IPS-NIHi11 (cell line): ENCODE measurements at places on chromosomes 7 and 10.

DNA sequence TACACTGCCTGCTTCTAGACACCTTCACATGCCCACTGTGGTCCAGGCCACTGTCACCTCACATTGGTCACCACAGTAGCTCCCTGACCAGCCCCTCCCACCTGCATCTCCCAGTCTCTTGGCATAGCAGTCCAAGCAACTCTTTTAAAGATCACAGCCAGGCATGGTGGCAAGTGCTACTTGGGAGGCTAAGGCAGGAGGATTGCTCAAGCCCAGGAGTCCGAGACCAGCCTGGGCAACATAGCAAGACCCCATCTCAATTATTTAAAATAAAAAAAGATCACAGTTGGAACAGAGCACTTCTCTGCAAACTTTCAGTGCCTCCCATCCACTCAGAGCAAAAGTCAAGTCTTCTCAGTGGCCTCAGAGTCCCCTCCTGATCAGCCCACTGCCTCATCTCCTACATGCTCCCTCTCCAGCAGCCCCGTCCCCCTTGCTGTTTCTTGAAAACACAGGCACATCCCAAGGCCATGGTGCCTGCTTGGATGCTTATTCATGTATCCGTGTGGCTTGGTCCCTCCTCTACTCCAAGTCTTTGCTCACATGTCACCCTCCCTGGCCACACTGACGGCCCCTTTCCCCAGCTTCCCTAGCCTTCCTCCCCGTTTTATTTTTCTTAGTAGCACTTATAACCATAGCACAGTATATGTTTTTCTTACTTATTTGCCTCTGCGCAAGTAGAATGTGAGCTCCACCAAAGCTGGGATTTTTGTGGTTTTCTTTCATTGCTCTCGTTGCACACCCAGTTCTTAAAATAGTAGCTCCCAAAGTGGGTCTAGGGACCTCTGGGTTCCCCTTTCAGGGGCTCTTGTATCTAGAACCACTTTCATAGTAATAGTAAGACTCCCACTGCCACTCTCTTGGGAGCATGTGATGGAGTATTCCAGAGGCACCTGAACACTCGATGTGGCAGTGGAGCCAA lies 19.5 kb downstream of the TSPAN15 start:
- DNase-seq, result no peak

- DNase-seq, result no peak
Measured at GRCh38 chr7:96671854-96672253, 37.8 kb downstream of the SEM1 start.

GRCh38 chr10:42755028-42755451 lies 27.6 kb upstream of the BMS1 start:
- peak; percentile 65 for DNase-seq

GRCh38 chr7:952548-953441 lies 1.7 kb downstream of the ADAP1 start:
- peak; percentile 11 for DNase-seq

- no peak for DNase-seq
Measured at GRCh38 chr10:129851941-129852640, 112.0 kb downstream of the EBF3 start.

- no peak for DNase-seq
Measured at GRCh38 chr10:663466-663751, 26.1 kb downstream of the DIP2C start.

DNA sequence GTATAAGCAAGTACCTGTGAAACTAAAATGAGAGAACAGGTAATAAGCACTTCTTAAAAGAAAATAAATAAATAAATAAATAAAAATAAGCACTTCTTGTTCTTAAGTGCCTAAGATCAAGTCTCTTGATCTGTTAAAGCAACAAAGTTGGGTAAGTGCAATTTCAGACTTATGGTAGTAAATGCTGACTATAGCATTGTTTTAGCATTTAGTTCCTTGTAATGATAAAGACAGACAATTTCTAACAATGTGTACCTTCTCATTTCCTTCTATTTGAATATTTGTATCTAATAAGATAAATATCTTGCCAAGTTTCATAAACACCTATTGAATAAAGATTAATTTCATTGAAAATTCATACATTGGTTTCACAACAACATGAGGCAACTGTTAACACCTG lies 87.4 kb downstream of the GALNT11 start:
- DNase-seq, result no peak

GRCh38 chr10:74121368-74121767 lies 29.3 kb downstream of the AP3M1 start:
- no peak for DNase-seq

DNA sequence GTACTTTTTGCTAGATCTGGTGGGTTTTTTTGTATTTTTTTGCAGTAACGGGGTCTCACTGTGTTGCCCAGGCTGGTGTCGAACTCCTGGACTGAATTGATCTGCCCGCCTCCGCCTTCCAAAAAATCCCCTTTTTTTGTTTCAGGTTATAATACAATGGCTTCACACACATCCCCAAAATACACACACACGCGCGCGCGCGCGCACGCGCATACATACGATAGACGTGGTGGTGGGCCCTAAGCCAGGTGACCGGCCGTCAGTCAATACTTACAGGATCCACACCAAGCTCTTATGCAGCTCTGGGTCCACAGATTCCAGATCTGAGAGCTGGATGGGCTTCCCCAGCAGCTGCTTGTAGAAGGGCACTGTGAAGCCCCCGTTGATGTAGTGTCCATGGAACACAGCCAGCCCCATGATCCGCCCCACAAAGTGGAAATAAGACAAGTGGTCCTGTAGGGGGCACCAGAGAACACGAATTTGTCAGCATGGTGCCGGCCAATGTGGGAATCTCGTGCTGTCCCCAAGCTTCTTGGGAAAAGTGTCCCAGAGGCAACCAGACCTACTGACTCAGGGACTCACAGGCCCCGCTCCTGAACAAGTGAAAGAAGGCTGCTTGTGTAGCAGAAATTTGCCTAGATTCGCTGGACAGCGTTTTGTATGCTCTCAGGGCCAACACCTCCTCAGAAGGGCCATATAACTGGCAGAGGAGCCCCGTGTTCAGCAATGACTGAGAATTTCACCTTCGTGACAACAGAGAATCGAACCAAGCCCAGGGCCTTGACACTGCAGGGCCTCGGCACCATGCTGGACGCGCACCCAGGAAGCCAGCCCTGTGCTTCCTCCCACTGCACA lies 103.6 kb downstream of the SMURF1 start:
- DNase-seq, result peak; percentile 93

DNA sequence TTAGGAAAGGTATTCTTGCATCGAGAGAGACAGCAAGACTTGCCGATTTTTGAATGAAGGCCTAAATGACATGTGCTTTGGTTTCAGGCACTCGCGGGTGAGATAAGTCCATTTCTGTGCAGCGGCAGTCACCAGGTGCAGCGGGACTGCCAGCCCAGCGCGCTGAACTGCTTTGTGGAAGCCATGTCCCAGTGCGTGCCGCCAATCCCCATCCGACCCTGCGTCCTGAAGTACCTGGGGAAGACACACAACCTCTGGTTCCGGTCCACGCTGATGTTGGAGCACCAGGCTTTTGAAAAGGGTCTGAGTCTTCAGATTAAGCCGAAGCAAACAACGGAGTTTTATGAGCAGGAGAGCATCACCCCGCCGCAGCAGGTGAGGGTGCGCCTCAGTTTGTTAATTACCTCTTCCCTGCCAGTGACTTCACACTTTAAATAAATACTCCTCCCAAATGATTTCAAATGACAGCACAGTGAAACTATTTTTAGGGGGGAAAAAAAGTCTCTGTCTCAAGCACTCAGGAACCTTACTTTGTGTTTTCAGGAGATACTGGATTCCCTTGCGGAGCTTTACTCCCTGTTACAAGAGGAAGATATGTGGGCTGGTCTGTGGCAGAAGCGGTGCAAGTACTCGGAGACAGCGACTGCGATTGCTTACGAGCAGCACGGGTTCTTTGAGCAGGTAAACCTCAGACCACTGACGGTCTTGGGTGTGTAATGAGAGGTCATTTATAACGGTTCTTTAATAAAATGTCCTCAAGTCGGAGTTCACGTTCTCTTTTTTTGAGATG lies 98.3 kb downstream of the TRRAP start:
- no peak for DNase-seq

DNA sequence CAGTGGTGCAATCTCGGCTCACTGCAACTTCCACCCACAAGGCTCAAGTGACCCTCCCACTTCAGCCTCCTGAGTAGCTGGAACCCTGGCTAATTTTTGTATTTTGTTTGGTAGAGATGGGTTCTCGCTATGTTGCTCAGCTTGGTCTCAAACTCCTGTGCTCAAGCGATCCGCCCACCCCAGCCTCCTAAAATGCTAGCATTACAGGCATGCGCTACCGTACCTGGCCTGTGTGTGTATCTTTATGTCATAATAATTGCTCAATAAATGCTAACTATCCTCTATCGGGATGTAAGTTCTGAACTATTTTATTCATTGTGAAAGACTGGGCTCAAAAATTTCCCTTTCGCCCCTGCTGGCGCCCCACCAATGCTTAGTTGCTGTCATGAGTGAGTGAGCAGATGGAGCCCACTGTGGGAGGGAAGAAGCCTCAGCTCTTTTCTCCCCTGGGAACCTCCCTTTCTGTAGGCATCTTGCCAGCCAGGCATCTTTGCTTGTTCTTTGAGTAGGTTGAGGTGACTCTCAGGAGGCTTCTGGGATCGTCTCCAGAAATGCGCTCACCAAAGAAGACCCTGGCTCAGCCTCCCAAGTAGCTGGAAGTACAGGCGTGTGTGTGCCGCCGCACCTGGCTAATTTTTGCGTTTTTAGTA lies 38.3 kb downstream of the CAMK1D start:
- DNase-seq, result no peak

GRCh38 chr10:122297583-122297982 lies 26.5 kb downstream of the BTBD16 start:
- DNase-seq, result no peak

DNA sequence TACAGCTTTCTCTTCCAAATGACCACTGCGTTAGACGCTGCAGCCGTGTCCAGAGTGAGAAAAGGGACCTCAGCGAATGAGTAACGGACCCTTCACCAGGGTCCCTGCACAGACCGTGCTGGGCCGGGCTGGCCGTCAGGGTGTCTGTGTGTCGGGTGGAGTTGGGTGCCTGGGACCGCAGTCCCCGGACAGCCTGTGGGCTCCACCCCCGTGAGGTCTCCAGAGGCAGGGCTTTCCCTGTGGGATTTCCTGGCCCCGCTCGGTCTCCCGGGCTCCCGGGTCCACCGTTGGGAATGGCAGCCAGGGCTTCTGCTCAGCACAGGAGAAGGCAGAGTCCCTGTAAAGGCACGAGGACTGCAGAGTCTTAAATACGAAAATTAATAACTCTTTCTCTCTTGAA lies 509.7 kb downstream of the TCERG1L start:
- DNase-seq, result no peak

- no peak for DNase-seq
Measured at GRCh38 chr7:157817433-157817832, 480.6 kb downstream of the DNAJB6 start.

GRCh38 chr10:21458126-21458871 lies 67.2 kb downstream of the SKIDA1 start:
- no peak for DNase-seq

DNA sequence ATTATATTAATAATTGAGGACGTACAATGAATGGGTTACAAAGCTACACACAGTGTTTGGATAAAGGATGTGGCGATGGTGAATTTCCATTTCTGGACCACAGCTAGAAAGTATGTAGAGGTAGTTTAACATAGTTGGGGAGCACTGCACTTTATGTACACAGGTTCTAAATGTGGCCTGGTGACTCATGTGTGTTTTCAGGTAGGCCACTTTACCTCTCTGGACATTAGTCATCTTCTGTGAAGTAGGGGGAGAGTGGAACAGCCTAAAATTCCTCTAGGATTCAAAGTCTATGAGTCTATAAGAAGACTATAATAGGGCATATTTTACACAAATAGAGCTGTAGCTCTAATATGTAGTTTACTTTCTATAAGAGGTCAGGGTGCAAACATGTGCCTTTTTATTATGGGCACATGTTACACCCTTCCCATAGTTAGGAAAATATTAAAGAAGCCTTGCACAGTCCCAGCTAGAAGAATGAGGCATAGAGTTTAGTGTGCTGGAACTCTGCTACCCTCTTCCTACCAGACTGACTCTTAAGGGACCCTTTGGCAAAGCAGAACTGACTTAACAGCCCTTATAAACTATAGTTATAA lies 594.9 kb downstream of the LRMDA start:
- DNase-seq, result no peak

DNA sequence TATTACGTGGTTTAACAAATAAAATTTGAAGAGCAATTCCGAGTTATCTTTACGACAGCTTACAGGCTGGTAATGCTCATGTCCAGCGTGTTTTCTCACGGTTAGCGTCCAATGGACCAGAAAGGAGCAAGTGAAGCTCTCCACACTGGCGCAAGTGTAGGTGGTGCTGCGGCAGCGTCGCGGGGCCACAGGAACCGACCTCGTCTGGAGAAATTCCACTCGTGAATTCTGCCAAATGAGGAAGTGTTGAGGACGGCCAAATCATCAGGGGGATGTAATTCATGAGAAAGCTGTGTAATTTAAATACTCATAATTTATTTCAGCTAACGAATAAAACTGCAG lies 350 bp upstream of the ZNF37A start:
- DNase-seq, result no peak

- no peak for DNase-seq
Measured at GRCh38 chr7:2040893-2041270, 191.9 kb downstream of the MAD1L1 start.

- DNase-seq, result peak; percentile 59
Measured at GRCh38 chr7:131591687-131592319, 35.4 kb upstream of the PODXL start.

DNA sequence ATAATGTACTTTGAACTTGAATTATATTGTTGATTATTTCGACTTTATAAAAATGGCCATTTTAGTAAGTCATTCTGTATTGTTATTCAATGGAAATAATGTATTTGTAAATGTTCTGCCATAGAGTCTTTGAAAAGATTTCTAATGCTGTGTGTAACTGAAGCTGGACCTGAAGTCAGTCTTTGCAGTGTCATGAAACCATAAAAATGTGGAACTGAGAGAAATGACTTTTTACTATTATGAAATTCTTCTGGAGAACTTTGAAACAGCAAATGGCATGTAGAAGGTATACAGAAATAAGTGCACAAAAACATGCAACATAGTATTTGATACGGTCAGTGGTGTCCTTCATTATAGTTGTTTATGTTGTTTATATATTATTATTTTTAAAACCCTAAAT lies 59.7 kb upstream of the ADRA2A start:
- no peak for DNase-seq

DNA sequence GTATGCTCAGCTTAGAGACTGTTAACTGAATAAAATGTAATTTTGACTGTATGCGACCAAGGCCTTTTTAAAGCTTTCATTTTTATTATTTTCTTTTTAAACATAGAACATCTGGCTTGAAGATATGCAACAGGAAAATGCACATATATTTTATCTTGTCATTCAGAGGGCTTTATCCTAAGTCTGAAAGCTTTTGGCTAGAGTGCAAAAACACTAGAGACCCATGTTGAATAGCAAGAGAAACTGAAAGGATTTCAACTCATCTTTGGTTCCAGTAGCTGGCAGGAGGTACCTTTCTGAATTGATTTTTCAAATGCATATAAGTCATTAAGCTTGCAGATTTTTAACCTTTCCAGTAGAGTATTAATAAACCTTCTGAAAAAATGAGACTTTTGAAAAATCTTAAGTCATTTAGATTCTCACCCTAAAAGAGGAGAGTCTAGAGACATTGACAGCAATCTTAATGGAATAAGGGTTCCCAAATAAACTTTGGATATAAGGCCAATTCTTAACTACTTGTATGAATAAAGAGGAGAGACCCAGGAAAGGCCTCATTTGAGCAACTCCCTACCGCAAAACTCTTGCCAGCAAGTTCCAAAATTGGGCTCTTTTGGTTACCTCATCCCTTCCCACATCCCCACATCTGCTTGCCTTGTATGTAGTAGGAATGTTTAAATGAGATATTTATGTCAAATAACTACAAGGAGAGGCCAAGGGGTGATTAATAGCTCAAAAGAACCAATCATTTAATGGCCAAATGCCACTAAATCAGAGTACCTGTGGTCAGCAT lies 454.4 kb downstream of the HTR7 start:
- DNase-seq, result no peak

- DNase-seq, result no peak
Measured at GRCh38 chr10:57692255-57692980, 575.3 kb downstream of the IPMK start.
